ENCODE measurements at places on chromosomes 7 and 10. TPM values are rescaled to one million over a fixed set of nuclear protein-coding genes. Genes with fewer than 3 reads are reported as not detected.

CWF19L1 gene
- 29.4 TPM for total RNA-seq

DNA sequence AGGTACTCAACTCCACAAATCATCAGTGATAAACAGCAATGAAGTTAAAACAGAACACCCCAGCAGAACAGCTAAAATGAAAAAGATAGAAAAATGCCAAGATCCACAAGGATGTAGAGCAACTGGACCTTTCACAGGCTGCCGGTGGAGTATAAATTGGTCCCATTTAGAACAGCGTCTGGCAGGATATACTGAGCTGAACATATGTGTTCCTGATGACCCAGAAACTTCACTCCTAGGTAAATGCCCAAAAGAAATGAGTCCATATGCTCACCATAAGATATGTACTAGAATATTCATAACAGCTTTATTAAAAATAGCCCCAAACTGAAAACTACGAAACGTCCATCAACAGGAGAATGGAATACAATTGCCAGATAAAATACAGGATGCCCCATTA, 102.4 kb downstream of the OAT start:
- no peaks in the 10 kb centered on the region for H3K4me1 ChIP-seq
- H3K4me3 ChIP-seq: no peak overlapping the region
- no peak for DNase-seq
- H3K36me3 ChIP-seq: no peaks in the 10 kb centered on the region
- H3K27ac ChIP-seq: no peak overlapping the region

RELN gene
- 1.8 TPM for total RNA-seq

DNA sequence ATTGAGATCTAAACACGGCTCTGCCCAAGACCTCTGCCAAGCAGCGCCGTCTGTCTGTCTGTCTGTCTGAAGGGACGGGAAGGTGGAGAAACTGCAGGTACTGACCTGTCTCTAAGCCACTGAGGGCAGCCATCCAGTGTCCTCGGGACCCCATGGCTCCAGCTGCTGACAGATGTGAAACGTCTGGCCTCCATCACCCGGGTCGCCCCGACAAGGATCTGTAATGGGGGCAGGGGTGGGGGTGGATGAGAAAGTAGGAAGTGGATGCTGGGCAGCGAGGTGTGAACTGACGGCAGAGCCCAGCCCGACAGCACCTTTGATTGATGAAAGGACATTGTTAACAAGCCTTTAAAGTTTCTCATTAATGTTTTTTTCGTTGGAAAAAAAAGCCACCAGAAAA, 193.1 kb downstream of the EBF3 start:
- DNase-seq: peak; percentile 55
- H3K36me3 ChIP-seq: peaks cover 22% of the 10 kb centered on the region

KMT2E gene
- 151 TPM for total RNA-seq

ICA1 gene
- total RNA-seq: 37.3 TPM

DNA sequence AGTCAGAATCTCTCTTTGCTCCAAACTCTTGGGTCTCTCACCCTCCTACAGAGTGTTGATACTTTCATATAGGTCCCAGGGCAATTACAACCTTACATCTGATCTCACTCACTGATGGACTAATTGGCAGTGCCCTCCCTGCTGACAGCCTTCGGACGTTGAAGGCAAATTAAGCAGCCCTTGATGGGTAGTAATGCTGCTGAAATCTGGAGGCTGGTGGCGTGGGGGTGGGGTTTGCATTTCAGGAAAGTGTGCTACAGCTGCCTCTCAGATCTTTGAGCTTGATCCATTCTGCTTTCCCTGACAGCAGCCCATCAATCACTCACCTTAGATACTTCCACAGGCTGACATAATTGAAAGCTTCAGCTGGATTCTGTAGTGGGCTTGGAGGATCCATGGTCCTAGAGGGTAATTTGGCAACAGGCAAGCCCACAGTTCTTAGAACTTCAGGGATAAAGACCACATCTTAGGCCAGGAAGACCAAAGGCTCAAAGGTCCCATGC, 349.1 kb upstream of the PODXL start:
- H3K27me3 ChIP-seq: peaks cover 3% of the 10 kb centered on the region
- no peaks in the 10 kb centered on the region for H3K36me3 ChIP-seq
- H3K4me3 ChIP-seq: no peak overlapping the region
- DNase-seq: no peak

NT5C3A gene
- total RNA-seq: 46.1 TPM

GRCh38 chr7:25579778-25580075, 351.4 kb upstream of the NPVF start:
- no peak overlapping the region for H3K4me3 ChIP-seq
- no peaks in the 10 kb centered on the region for H3K27me3 ChIP-seq
- no peaks in the 10 kb centered on the region for H3K36me3 ChIP-seq
- DNase-seq: no peak
- H3K4me1 ChIP-seq: no peaks in the 10 kb centered on the region

Data from spleen (tissue), 13 donors.